ENCODE measurements at places on chromosomes 7 and 10.
A peak's percentile ranks its signal among the peaks of the same experiment; 100 is the strongest.

- DNase-seq, result no peak
Measured at GRCh38 chr7:148419856-148420832, 170.4 kb upstream of the C7orf33 start.

DNA sequence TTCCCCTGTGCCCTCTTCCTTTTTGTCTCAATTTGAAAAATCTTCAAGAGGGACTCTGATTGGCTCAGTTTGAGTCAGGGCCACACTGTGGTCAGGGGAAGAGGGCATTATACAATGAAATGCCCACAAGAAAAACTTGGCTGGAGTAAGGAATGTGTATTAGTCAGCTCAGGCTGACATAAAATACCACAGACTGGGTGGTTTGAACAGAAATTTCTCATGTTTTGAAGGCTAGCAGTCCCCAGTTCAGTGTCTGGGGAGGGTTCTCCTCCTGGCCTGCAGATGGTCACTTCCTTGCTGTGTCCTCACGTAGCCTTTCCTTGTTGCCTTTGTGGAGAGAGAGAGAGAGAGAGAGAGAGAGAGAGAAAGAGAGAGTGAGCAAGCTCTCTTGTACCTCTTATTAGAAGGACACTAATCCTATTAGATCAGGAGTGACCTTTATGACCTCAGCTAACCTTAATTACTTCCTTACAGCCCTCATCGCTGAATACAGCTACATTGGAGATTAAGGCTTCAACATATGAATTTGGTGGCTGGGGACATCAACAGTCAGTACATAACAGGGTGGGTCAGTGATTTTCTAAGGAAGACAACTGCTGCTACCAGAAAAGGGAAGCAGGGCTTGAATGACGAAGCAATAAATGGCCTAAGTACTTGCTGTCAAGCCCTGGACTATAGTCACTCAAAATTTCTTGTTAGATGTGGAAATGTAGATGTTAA is 25.8 kb upstream of the FAM13C start:
- peak; percentile 57 for DNase-seq

DNA sequence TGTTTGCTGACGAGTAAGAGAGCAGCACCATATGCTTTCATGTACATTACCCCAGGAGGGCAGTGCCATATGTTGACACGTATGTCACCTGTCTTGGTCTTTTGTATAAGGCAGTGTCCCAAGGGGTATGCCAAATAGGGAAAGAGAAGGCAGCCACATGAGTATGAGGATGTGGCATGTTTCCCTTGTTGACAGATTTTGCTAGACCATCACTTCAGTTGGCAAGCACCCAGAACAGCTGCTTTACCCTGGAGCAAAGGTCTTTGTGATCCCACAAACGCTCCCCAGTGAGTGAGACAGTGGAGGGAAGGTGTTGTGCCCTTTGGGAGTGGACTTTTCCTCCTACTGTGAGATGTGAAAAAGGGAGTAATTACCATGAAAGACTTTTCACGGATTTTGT is 350.1 kb downstream of the ETV1 start:
- DNase-seq, result no peak

DNA sequence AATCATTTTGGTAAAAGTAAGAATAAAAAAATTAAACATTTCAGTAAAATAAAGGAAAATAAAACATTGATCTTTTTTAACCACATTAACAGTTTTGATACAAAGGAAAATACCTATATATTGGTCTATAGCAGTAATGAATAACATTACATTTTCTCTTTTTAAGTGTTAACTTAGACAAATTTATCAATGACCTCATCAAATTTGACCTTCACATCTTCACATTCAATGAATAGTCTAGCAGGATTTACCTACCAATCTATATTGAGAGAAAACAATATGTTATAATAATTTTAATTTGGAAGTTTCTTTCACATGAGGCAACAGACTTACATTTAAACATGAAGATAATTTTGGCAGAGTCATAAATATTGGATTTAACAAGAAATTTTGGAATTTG is 17.9 kb upstream of the UBE2D1 start:
- no peak for DNase-seq

GRCh38 chr10:113426181-113426877 is 126.5 kb upstream of the HABP2 start:
- DNase-seq, result no peak

DNA sequence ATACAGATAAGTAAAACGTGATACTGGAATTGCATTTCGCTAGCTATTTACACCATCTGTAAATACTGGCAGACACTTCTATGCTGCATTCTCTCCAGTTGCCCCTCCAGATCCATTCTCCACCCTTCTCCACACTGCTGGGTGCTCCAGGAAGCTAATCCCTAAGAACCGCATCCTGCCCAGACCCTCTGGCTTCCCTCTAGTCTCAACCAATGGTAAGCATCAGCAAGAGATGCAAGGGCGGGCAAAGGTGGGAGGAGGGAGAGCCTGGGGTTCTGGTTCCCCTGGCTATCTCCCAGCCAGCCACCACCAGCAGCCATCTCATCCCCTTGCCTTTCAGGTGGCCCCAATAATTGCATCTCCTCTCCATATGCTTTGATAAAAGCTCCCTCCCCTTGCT is 84.4 kb downstream of the AMPH start:
- no peak for DNase-seq

- DNase-seq, result no peak
Measured at GRCh38 chr7:81162771-81163525, 244.1 kb upstream of the SEMA3C start.

- DNase-seq, result no peak
Measured at GRCh38 chr10:24952143-24952706, at the start of gene PRTFDC1. TSS of gene PRTFDC1 (minus strand) at chr10:24952606. CDS start at chr10:24952575, 31 bp downstream.

GRCh38 chr7:24349339-24349738 is 65.3 kb downstream of the NPY start:
- DNase-seq, result no peak

Data from T1000 (cell line).